ENCODE measurements at places on chromosomes 1 and 21.

GRCh38 chr1:74767490-74767889 lies 34.5 kb downstream of the TYW3 start:
- DNase-seq, result no peak

DNA sequence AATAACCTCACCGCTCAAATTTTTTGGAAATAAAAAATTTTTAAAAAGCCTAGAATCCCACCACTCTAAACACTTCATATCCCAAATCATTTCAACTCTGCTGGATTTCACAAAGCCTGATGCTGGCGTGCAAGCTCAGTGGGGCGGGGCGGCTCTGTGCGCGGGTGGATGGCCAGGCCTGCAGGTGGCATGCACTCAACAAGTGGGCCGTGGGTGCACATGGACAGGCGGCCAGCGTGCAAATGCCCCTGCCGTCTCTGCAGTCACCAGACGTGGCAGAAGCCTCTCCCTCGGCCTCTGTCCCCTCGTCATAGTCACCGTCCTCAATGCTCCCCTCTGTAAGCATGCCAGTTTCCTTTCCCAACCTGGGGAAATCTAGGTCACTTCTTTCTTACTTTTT lies 6.6 kb upstream of the PDE9A start:
- no peak for DNase-seq

GRCh38 chr1:23845163-23845562 lies 19.9 kb upstream of the HMGCL start:
- no peak for DNase-seq

GRCh38 chr1:212293579-212293978 lies 8.4 kb downstream of the PPP2R5A start:
- DNase-seq, result no peak

GRCh38 chr1:82062206-82062605 lies 261.5 kb downstream of the ADGRL2 start:
- DNase-seq, result no peak

DNA sequence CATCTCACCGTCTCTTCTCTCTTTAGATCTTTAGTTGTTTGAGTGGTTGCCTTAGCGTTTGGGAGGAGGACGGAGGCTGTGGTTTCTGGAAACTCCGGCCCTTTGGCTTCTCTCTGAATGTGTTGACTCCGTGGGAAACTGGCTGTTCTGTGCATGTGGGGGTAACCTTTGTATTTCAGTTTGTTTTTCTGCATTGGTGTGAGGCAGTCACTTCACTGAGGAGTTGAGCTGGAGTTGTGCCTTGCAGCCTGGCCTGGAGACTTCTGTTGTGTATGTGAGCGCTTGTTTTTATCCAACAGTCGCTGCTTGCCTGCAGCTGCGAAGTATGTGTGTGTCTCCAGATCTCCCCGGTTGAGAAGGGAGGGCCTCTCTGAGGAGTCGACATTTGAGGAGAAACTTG lies 33.6 kb downstream of the CLDN14 start:
- DNase-seq, result no peak

GRCh38 chr1:54109129-54110090 lies 43.4 kb downstream of the CDCP2 start:
- DNase-seq, result no peak

GRCh38 chr1:42738678-42739226 lies 1.3 kb downstream of the CLDN19 start:
- no peak for DNase-seq

- no peak for DNase-seq
These were observed 15.9 kb upstream of the LRRC8C start for GRCh38 chr1:89616844-89617627.

- DNase-seq, result no peak
These were observed 58.8 kb downstream of the SSBP3 start for GRCh38 chr1:54347261-54347954.

- DNase-seq, result no peak
These were observed 5.0 kb upstream of the ENO1 start for GRCh38 chr1:8883491-8883890.

DNA sequence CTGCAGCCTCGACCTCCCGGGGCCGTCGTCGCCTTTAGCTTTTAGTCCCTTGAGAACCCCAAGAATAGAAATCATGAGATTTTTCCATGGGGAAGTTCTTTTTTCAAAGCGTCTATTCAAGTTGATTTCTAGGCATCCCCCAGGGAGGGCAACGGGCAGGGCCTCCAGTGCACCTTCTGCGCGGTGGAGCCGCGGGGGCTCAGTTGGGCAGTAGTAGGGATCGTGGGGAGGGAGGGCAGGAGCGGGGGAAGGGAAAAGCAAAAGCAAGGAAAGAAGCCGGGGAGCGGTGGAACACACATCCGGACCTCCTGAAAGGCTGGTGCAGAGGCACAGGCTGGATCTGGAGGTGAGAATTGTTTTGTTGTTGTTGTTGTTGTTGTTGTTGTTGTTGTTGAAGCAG lies 103.4 kb downstream of the PPIAL4G start:
- no peak for DNase-seq

- no peak for DNase-seq
These were observed 1356.3 kb downstream of the KCNT2 start for GRCh38 chr1:195251900-195252299.

DNA sequence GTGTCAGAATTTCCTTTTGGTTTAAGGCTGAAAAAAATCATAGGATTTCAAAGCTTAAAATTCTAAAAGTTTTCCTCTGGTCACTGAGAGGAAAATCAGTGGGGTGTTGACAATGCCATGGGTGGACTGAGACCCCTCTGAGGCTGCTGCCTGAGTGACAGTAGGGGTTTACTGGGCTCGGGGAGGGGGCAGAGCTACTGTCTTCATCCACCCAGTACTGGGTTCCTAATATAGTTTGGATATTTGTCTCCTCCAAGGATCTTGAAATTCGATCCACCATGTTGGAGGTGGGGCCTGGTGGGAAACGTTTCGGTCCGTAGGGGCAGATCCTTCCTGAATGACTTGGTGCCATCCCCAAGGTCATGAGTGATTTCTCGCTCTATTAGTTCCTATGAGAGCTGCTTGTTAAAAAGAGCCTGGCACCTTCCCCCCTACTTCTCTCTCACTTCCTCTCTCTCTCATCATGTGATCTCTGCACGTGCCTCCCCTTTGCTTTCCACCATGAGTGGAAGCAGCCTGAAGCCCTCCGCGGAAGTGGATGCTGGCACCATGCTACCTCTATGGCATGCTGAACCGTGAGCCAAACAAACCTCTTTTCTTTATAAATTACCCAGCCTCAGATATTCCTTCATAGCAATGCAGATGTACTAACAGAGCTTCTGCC lies 72.3 kb downstream of the MAP10 start:
- no peak for DNase-seq

- DNase-seq, result no peak
These were observed 550 bp upstream of the PCAT6 start for GRCh38 chr1:202810193-202810614.

- no peak for DNase-seq
These were observed 387.8 kb upstream of the ADGRL2 start for GRCh38 chr1:81412954-81413353.

- DNase-seq, result no peak
These were observed 4.4 kb downstream of the ACBD3 start for GRCh38 chr1:226181996-226182714.

Data from naive thymus-derived CD8-positive, alpha-beta T cell (primary cell).